Stimulated activated CD4-positive, alpha-beta T cell treated with anti-CD3 and anti-CD28 coated beads, Interleukin-1b, Interleukin-23, amount 100 ng/mL, for 1 hour (primary cell): ENCODE measurements at places on chromosomes 4 and X.
A peak's percentile ranks its signal among the peaks of the same experiment; 100 is the strongest.

GRCh38 chr4:126486377-126486776, 1146.4 kb upstream of the INTU start:
- no peak for DNase-seq

DNA sequence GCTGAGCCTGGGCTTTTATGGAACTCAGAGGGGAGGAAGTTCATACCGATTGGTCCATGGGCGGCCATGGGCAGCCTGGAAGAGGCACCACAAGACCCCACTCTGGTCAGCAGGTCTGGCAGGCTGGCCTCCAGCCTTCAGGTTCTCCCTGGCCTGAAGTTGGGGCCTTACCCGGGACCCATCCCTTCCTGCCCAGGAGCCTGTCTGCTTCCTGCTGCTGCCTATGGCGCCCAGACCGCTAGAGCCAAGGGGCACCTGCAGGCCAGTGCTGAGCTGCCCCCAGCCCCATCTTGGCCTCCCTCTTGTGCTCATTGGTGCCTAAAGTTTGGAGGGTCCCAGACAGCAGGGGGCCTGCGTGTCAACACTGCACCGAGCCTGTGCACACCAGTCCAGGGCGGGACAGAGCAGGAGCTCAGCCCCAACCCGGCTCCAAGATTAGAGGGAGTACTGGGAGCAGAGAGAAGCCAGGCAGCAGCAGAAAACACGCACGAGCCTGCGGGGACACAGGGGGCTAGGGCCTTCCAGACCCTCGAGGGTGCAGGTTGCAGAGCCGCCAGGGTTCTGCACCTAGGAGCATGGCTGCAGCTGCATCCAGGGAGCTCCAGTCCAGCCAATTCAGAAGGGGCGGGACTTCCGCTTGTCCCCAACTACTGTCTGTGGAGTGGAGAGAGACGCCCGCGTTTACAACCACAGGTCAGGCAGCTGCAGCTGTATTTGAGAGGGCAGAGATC, 30.7 kb upstream of the ZNF280C start:
- no peak for DNase-seq

DNA sequence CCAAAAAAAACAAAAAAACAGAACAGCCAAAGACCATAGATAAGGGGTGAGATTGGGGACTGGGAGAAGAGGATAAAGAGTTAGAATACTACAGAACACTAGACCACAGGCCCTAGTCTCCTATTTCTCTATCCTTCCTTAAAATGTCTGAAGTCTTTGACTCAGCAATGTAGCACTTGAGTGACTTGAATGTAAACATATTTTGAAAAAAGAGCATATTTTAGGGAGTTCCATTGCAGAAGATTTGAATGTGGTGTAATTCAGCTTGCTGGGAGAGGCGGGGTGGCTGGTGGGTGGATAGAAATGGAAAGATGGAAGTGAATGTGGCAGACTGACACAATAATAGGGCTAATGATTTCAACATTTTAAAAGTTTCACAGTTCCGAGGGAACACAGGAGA, 144.9 kb downstream of the CHIC2 start:
- no peak for DNase-seq

- DNase-seq, result peak; percentile 2
Measured at GRCh38 chrX:85003655-85004244, at the start of gene APOOL. TSS of gene APOOL (plus strand) at chrX:85003877. CDS start at chrX:85003913, 36 bp downstream.

- no peak for DNase-seq
Measured at GRCh38 chr4:128846063-128846462, 36.6 kb downstream of the JADE1 start.

DNA sequence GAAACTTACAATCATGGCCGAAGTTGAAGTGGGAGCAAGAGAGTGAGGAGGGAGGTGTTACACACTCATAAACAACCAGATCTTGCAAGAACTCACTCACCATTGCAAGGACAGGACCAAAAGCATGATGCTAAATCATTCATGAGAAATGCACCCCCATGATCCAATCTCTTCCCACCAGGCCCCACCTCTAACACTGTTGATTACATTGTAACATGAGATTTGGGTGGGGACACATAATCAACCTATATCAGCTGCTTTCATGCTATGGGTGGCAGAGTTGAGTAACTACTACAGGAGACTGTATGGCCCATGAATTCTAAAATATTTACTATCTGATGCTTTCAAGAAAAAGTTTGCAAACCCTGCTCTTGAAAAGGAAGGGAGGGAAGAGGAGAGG, 155.1 kb downstream of the DEFB131A start:
- no peak for DNase-seq

GRCh38 chr4:127118681-127119080, 514.1 kb upstream of the INTU start:
- DNase-seq, result no peak

- no peak for DNase-seq
Measured at GRCh38 chr4:6200922-6201362, 593 bp upstream of the JAKMIP1 start.

DNA sequence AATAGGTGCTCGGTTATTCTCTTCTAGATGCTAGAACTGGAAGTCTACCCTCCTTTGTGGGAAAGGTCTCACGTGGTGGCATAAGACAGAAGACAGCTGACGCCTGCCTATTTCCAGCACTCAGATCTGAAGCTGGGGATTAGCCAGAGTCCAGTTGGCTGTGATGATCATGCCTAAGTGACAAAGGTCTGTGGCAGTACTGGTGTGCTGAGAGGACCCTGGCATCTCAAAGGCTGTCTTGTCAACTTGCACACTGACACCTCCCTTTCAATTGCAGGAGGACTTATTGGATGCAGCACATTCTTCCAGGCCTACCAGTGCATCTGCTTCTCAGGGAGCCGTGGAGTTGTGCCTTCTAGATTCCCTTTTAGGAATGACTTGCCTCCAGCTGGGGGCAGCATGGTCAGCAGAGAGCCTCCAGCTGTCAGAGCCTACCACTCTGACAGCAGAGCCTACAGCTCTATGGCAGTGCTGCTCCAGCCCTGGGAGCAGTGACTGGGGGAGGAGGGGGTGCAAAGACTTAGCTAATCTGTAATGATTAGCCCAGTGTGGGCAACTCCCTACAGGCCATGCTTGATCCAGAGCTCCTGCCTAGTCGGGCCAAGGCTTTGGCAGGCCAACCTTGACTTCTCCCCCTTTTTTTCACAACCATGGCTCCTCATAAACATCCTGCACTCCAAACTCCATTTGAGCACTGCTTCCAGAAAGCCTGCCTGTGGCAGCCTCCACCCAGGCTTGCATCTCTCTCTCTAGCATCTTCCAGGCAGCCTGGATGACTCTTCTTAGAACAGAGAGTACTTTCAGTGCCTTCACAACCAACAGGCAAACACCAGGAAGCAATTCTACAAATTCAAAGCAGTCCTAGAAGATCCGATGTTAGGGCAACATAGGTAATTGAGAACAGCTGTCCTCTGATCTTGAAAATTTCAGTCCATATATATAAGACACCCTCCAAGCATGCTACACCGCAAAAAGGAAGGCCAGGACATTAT, 13.8 kb upstream of the FGFBP2 start:
- no peak for DNase-seq

DNA sequence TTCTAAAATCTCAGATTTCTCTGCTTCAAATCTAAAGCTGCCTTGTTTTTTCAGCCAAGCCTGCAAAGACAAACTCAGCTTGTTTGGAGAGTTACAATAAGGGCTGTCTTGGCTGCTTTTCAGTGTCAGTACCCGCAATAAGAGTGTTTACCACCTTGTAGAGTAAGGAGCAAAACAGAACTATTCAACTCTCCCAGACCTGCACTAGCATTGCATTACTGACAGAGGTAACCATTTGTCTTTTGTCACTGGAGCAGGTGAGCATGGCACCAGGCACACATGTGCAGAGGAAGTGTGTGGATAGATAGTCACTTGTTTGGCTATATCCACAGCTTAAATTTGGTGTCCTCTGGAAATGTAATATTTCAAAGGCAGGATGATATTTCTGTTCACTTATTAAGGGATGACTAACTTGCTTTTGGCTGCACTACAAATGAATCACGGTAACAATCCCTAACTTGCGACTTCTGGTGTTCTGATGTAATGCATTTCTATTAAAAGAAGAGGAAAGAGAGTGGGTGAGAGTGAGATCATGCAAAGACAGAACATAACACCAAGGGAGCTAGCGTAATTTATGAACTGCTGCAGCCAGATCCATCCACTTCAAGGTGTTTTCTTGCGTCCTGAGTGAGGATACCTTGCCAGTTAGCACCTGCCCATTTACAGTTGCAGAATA, 38.6 kb downstream of the PTCHD1 start:
- no peak for DNase-seq

GRCh38 chrX:11209798-11210414, 83.3 kb upstream of the AMELX start:
- DNase-seq, result no peak

GRCh38 chrX:85107407-85107806, 103.7 kb downstream of the APOOL start:
- DNase-seq, result no peak

- no peak for DNase-seq
Measured at GRCh38 chrX:39848900-39849299, 248.9 kb downstream of the BCOR start.

DNA sequence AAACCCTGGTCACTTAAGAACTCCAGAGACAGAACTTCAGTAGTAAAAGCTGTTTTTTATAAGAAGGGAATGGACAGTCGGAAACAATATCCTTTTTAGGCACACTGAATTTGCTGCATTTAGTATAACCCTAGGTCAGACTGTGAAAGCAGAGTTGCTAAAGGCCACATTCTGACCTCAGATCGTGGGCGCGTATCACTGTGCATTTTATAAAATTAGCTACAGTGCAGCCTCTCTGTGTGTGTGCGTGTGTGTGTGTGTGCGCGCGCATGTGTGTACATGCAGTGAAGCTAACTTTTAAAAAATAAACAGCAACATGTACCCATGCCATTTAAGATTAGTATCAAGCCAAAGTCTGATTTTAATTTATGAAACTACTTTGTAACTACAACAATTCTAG, 8.0 kb downstream of the ZNF827 start:
- no peak for DNase-seq

GRCh38 chr4:105120626-105121025, 26.1 kb upstream of the TET2 start:
- DNase-seq, result no peak

DNA sequence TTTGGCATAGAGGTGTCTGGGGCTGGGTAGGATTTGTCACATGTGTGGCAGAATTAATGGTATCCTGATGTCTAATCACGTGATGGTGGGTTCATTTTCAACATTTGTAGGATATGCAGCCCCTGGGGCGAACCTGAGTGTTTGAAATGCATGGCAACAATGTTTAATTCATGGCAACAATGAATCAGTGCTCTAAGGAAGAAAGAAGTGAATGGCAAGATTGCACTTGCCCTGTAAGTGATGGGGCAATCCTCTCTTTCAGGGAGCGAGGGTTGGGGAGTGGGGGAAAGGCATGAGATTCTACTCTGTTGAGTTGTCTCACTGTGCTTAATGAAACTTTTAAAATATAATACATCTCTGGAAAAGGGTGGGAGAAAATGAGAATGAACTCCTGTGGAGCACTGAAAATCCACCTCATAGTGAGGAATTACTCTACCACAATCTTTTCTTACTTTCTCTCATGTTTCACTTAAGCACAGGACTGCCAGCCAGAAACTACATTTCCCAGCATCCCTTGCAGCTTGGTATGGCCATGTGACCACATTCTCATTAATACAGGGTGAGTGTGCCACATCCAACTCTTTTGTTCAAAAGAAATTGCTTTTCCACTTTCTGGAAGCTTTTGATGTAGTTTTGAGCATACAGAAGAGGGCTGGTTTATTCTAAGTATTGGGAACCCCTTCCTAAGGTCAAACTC, 64.0 kb upstream of the PGM2 start:
- DNase-seq, result no peak

GRCh38 chrX:121671649-121672048, 624.2 kb downstream of the GLUD2 start:
- DNase-seq, result no peak

- no peak for DNase-seq
Measured at GRCh38 chr4:94804650-94805049, 46.9 kb downstream of the BMPR1B start.

- no peak for DNase-seq
Measured at GRCh38 chr4:40461879-40462278, 126.7 kb downstream of the CHRNA9 start.

GRCh38 chr4:66571145-66571695, 900.9 kb upstream of the EPHA5 start:
- DNase-seq, result no peak

GRCh38 chr4:94895081-94895480, 137.3 kb downstream of the BMPR1B start:
- DNase-seq, result no peak

GRCh38 chrX:46770000-46770816, 11.3 kb upstream of the SLC9A7 start:
- no peak for DNase-seq

GRCh38 chrX:55119712-55120111, 30.9 kb downstream of the PAGE2 start:
- no peak for DNase-seq

DNA sequence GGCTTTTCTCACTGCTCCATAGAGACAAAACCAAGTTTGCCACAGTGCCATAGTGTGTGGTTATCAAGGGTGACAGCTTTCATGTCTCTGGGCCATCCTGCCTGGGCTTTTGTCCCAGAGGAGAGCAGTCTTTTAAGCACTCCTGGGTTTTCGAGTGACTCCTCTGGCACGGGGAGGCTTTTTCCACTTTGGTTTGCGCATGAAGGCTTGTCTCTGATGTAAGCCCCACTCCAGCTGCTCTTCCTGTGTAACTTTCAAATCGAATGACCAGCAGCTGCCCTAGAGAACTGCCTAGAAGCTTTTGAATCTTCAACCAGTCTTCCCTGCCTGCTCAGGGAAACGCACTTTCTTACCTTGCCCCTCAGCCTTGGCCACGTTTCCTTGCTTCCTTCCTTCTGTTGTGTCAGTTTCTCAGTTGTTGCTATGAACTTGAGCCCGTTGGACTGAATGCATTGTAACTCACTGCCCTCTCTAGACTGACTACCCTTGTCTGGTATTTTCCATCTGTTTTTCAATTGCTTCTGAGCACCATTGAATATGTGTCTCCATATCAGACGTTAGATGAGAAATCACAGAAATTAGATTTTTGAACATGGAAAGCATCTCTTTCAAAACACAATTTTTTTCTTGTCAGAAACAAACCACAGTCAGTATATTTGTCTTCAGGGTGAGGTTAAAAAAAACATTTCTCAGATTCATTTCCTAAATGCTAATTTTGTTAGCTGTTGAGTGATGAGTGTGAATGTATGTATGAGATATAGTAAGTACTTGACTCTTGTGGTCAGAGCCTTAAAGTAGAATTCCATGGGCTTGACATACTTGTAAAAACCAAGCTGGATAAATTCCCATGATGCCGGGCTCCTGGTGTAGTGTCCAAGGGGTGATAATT, 45.3 kb downstream of the SLC9A6 start:
- DNase-seq, result no peak

DNA sequence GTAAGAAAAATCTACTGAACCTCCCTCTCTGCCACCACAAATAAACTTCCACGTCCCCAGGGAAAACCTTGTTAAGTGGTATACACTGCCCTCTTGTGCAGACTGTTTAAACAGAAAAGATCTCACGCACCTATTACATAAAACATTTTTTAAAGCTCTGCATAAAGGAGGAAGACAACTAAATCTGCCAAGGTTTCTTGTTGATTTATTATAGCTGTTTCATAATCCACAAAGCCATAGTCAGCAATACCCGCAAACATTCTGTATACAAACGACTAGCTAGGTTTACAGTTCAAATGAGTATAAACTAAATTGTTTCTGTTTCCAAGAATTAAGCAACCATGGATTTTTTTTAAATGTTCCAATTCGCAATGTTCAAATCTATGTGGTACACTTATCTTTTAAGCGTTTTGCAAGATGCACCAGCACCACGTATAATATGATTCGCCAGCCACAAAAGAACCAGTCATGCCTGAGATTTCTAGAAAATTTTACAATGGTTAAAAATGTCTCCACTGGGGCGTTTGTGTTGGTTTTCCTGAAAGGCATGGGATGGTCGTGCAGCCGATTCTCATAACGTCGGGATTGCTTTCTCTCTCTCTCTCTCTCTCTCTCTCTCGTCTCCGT, 164.6 kb downstream of the PRKX start:
- no peak for DNase-seq
